Tongue (tissue), 3 donors: ENCODE measurements at places on chromosomes 6 and 20.

DNA sequence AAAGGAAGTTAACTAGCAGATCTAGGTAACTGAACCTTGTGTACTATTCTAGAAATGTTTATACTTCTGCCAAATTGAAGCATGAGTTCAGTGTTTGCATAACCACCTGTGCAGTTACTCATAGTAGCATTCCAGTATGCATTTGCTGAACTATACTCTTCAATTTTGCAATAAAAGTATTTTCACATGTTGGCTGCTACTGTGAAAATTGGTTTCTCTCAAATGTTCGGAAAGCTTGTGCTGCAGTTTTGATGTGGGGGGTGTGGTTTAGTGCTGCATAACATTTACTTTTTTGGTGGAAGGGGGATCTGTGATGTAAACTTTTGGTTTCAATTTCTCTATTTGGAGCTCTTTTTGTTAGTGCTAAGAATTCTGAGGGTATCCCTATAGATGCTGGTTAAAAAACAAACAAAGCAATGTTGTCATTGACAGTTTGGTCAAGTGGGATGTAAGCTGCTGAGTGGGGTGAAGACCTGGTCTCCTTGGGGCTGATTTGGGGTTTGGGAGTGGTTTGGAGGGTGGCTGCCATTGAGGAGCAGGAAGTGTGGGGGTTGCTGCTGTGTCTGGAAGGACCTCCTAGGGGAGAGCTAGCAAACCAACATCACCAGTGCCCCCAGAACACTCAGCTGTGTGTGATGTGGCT is 87.8 kb downstream of the CARMIL1 start:
- DNase-seq = no peak

DNA sequence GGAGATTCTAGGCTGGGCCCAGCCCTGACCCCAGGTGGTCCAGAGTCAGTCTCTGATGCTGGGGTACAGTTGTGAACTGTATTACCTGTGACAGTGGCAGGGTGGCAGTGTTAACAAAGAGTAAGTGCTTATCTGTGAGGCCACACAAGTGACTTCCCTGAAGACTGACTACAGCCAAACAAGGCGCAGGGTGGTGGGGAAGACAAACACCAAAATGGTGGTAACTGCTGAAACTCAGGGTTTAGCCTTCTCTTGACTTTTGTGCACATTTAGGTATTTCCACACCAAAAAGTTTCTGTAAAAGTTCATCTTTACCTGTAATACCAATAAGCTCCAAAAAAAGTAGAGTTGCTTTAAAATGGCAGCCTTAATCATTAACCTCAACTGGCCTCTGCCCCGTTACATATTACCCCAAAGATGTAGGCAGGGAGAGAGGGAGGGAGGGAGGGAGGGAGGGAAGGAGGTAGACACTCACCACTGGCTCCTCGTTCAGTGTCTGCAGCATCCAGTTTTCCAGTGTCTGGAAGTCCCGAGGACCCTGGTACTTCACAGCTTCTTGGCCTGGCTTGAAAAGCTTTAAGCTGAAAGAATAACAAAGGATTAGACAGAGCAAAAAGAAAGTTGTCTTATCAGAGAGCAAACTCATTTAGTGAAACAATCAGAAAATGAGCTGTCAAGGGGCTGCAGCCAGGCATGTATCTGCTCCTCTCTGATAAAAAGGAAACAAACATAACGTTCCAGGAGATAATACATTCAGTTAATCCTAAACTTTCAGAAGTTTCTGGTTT is 11.3 kb downstream of the TXNDC5 start:
- DNase-seq = no peak

DNA sequence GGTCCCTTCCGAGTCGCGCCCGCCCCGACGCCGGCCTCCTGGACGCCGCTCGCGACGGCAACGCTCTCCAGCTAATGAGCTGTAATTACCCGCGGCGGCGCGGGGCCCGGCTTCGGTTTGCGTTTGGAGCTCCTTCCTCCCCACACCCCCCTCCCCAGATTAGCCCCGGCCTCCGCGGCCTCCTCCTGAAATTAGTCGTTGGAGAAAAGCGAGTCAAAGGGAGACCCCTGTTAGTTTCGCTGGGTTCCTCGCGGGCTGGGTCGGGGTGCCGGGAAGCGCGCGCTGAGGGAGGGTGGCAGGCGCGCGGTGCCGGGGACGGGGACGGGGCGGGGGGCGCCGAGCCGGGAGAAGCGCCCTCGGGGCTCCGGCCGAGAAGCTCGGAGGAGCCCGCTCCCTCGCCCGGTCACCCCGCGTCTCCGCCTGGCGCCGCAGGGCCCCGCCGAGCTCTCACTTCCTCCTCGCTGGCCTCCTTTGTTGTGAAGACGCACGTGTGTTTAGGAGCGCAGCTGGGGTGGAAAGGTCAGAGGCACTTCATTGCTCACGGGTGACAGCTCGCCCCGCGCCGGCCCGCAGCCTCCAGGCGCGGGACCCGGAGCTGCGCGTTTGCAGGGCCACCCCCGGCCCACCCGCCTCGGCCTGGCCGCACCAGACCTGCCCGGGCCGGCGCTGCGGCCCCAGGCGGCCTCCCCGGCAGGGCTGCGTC is 4.9 kb downstream of the FOXC1 start:
- DNase-seq = peak; percentile 24

GRCh38 chr6:39090036-39090435 is 24.9 kb downstream of the SAYSD1 start:
- no peak for DNase-seq

DNA sequence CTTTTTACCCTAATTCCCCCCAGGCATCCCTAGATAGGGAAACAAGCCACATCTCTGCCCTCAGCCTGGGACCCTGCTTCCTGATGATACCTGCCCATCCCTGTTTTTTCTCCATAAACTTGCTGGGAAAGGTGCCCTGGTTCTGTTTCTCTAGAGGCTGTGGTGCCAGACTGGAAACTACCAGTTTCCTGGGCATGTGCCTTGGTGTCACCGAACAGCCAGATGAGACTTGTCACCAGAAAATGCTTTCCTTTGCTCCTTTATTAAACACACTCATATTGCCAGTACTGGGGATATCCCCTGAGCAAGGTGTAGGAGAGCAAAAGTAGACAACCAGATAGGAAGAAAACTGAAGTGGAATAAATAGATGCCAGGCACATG is 16.8 kb downstream of the SRSF3 start:
- DNase-seq = no peak

DNA sequence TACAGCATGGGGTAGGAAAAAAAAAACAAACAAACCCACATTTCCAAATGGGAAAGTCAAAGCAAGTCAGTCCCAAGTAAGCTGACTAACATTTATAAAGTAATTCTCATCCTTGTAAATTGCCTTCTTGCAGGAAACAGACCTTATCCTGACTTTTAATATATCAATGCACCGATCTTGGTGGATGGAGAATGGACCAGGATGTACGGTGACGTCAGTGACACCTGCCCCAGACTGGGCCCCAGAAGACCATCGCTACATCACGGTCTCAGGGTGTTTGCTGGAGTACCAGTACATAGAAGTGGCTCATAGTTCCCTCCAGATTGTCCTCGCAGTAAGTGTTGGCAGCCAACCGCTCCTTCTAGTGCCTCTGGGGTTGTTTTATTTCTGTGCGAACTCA is 304.2 kb upstream of the RNF217 start:
- no peak for DNase-seq

- DNase-seq = no peak
Observed at GRCh38 chr6:89934685-89935366, 40.6 kb downstream of the GJA10 start.

GRCh38 chr20:24489631-24490260 is 20.3 kb downstream of the SYNDIG1 start:
- DNase-seq = no peak

- no peak for DNase-seq
Observed at GRCh38 chr6:125623085-125623484, 126.3 kb upstream of the HEY2 start.

DNA sequence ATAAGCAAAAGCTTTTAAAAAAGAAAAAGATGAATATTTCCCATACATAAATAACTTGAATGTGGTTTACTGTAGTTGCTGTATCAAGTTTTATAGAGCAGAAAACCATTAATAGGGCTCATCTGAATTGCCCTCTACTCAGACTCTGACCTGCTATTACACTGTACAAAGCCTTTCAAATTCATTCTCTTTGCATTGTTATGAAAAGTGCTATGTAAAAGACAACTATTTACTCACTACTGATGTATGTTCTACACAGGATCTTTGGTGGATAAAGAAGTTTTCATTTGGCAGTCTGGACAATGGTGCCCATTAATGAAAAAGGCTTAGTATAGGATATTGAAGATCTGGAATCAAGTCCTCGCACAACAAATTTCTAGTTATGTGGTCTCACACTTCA is 199.1 kb upstream of the RUNX2 start:
- no peak for DNase-seq

DNA sequence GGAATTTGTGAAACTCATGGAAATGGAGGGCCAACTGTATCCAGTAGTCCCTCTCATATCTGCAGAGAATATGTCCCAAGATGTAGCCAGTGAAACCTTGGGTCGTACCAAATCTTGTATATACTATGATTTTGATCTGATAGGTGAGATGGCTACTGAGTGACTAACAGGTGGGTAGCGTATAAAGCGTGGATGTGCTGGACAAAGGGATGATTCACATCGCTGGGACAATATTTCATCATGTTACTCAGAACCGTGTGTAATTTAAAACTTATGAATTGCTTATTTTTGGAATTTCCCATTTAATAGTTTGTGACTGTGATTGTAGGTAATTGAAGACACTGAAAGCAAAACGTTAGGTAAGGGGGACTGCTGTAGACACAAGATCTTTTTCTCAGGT is 144.1 kb downstream of the SMAP1 start:
- DNase-seq = no peak

GRCh38 chr6:33815854-33816253 is 12.1 kb upstream of the MLN start:
- DNase-seq = peak; percentile 43

DNA sequence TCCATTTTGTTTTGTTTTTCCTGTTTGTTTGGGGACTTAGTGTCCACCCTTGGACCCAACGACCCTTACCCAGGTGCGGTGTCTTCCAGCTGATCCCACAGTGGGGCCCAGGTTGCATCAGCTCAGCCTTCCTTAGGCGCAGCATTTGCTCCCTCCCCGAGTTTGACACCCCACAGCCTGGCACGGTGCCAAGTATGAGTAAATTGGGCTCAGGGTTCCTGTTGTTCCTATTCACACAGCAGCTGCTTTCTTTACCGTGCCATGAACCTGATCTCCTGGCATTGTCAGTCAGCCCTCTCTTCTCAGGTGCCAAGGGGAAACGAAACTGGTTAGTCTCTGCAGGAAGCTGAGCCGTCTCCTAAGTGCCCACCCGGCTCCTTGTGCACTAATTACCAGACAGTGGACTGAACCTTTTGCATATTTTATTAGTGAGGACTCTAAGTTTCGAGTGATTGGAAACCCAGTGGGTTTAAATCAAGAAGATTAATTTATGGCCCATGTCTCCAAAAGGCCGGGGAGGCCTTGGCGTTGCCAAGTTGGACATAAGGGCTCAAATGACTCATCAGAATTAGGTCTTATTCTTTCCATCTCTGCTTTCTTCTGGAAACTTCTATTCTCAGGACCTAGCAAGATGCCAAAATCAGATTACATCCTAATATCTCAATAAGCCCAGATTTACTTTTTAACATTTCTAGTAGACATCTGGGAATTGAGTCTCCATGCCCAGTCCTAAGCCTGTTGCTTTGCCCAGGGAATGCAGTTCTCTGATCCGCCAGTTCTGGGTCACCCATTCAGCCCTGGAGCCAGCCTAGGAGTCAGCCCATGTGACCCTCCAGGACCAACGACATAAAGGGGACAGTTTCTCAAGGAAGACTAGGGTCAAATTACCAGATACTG is 68.8 kb downstream of the TSHZ2 start:
- DNase-seq = peak; percentile 75

DNA sequence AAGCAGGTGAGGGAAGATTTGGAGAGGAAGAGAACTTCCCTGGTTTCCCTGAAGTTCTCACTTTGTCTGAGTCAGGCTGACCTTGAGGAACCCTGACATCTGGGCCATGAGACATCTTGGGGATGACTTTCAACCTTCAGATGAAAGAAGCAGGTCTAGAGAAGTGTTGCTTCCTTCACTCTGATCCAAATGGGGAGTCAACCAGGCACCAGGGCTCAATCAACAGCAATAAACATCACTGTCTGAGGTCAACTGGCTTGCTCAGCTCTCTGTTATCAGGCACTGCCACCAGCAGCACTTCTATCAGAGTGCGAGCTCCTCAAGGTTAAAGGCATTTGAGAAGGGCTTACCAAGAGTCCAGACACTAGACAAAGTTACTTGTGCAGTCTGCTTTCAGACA is 6.3 kb downstream of the ACOT8 start:
- DNase-seq = no peak
